ENCODE measurements at places on chromosomes 5 and 9.

DNA sequence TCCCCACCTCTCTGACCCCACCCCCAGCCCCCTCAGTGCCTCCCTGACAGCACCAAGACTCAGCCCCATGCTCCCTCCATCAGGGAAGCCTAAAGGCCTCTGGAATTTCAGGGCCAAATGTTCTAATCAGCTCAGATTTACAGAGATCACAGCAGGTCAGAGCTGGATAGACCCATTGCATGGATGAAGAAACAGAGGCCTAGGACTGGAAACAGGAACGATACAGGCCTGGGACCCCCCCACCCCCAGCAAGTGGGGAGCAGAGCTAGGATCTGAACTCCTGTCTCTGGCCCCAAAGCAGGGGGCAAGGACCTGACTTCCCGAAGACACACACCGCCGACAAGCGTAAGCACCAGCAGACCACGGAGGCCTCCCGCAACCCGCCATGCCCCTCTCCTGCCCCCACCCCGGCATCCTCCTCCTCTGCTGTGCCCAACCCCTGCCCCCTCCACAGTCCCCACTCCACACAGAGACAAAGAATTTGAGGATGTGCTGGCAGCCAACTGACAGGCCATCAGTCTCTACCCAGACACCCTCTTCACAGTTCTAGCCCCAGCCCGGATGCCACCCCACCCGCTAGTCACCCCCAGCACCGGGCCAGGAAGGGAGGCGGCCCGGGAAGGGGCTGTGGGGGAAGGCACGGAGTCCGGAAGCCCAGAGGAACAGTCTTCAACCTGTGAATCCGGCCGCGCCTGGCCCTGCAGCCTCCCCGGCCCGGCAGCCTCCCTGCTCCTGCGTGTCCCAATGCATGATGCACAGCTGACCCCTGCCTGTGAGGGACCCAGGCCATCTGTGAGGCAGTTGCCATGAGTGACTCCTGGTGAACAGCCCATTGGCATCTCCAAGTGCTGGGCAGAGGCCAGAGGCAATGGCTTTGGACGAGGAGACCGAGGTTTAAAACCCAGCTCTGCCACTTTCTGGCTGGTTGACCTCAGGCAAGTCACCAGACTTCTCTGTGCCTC, 31.3 kb downstream of the NDUFA8 start:
- no peak for DNase-seq

GRCh38 chr9:112367465-112367864, 12.4 kb upstream of the HSDL2 start:
- DNase-seq, result no peak

- no peak for DNase-seq
Measured at GRCh38 chr5:68834491-68834981, 259.3 kb upstream of the SLC30A5 start.

- no peak for DNase-seq
Measured at GRCh38 chr5:4777435-4777834, 362.7 kb upstream of the ADAMTS16 start.

DNA sequence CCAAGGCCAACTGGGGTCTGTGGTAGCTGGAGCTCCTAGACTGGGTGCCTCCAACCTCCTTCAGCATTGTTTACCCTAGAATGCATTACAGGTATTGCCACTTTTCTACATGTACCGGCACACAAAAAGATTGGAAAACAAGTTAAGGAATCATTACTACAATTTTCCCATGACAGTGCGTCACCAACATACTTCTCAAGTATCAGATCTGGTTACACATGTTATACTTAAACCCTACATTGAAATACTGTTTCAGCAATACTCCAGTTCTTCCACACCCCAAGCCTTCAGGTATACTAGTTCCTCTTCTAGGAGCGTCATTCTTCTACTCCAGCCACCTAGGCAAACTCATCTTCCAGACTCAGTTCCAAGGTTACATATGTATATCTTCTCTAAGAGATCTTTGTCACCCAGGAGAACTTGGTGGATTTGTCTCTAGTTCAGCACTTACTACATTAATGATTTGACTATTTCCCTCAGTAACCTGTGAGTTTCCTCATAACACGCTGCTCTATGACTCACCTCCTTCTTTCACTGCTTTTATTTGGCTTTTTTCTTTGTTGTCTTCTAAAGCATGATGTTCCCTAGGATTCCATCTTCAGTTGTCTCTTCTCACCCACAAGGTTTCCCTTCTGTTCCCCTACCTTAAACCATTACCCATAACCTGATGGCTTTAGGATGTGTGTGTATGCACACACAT, 217.0 kb downstream of the AP3B1 start:
- no peak for DNase-seq

- DNase-seq, result no peak
Measured at GRCh38 chr5:174505621-174506020, 218.8 kb upstream of the MSX2 start.

GRCh38 chr5:149916334-149917072, 28.1 kb downstream of the PDE6A start:
- no peak for DNase-seq

- no peak for DNase-seq
Measured at GRCh38 chr5:92364986-92365550, 982.0 kb upstream of the ARRDC3 start.

GRCh38 chr9:133368249-133368881, 7.5 kb downstream of the SURF4 start:
- DNase-seq, result no peak

GRCh38 chr5:96297867-96298266, 135.2 kb downstream of the PCSK1 start:
- no peak for DNase-seq

- no peak for DNase-seq
Measured at GRCh38 chr5:136206361-136206760, 13.4 kb upstream of the SMIM32 start.

DNA sequence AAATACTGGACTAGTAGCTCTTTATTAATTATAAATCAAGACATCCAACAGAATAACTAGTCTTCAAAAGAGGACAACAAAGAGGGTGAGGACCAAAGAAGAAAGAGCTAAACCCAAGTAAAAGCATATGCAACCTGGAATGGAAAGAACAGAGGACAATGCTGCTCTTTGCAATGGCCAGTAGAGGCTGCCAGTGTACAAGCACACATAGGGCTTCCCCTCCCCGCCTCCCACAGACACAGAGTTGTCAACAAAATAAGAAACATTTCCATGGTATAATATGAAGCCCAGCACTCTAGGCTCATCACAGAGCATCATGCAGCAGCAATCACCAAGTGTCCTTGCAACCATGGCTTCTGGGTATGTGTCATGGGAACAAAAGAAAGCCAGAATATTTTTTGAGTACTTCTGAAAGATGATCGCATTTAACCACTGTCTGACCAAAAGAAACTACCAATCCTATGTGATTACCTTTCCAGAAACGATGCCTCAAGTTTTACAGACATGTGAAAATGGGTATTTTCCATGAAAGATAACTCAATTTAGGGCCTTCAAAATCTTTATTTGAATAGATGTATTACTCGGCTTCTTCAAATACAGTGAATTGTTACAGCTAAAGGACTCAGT, 58.1 kb downstream of the RFX3 start:
- DNase-seq, result peak; percentile 15

- DNase-seq, result no peak
Measured at GRCh38 chr5:173075137-173075843, 19.1 kb downstream of the CREBRF start.

- DNase-seq, result peak; percentile 69
Measured at GRCh38 chr9:95796029-95796428, 79.5 kb upstream of the ERCC6L2 start.

DNA sequence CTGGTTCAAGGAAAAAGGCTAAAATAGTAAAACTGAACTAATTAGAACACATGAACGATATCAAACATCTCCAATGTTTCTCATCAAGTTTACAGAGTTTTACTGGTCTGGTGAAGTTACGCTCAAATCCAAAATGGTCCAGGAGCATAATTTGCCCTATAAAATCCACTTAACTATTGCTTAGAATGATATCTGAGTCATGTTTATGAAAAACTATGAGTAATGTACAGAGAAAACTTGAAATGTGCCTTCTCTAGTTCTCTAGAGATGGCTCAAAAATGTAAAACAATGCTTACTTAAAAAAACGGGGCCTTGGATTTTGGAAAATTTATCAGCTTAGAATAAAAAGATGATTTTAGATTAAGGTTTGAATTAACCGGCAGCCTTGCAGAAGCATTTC, 108.1 kb downstream of the FBXW11 start:
- DNase-seq, result no peak

DNA sequence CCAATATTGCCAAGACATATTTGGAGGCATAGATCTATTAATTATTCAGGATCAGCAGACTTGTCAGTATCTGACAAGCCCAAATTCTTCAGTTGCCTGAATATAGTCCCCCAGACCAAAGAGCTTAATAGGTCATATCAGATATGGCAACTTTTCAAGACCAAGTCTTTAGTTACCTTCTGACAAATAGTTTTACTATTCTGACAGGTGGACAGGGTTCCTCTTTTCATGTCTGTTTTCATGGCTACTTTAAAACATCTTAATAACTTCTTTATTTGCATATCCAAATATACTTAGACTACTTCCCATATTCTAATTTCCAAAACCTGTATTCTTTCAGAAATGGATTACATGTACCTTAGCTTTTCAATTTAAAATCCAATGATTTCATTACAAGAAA, 65.4 kb downstream of the AUH start:
- DNase-seq, result no peak

DNA sequence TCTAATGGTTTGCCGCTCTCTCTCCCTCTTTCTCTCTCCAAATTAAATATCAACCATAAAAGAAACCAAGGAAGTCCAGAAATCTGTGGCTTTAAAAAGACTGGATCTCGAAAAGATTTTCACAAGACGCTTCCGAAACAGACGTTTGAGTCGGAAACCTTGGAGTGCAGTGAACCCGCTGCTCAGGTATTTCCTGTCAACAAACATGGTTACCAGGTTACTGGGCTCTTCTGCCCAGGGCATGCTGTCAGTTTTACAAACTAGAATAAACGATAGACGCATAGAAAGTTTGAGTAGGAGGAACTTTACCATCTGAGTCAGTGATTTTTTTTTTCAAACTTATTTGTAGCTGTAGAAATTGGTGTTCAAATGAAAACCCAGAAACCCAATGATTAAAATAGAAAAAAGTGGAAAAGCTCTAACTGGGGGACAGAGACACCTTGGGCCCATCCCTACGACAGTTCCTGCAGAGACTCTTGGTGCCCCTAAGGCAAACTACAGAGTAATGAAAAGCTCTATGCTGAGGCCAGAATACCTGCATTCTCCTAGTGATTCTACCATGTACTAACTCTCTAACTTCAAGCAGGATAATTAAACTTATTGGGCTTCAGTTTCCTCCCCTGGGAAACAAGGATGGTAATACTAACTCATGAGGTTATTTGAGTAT, 90.0 kb downstream of the DOCK8 start:
- no peak for DNase-seq

GRCh38 chr5:13708432-13708831, 236.1 kb downstream of the DNAH5 start:
- no peak for DNase-seq

- DNase-seq, result no peak
Measured at GRCh38 chr5:94154672-94155071, 413.3 kb upstream of the POU5F2 start.

- no peak for DNase-seq
Measured at GRCh38 chr5:1933364-1934055, 50.8 kb upstream of the IRX4 start.

DNA sequence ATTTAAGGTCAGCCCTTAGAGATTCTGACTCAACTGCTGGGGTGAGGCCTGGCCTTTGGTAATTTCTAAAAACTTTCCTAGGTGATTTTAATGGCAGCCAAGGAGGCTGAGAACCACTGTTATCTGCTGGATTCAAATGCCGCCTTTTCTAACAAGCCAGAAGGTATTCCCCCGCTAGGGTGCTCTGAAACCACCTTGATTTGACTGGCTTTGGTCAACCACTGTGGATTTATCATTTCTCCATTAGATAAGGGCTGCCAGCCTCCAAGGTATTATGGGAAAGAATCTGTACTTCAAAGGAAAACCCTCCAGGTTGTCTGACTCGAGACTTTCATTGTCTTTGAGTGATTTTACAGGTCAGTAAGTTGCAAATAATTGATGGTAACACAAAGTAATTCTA, 4.3 kb downstream of the ANXA6 start:
- no peak for DNase-seq

DNA sequence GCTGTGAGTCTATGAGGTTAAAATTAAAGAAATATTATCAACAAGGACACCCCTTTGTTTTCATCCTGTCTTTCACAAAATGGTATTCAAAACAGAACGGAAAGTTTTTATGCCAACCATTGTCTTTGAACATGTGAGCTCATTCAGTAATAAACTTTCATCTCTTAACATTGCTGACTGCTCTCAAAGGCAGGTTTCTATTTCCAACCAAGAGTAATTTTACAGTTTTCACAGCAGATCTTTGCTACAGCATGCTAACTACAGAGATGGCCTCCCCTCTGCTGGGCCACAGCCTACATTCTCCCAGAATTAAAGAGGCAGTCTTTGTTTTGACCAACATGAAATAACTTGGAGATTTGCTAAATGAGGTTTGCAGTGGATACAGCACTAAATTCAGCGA, 101.5 kb downstream of the DMRT2 start:
- no peak for DNase-seq

DNA sequence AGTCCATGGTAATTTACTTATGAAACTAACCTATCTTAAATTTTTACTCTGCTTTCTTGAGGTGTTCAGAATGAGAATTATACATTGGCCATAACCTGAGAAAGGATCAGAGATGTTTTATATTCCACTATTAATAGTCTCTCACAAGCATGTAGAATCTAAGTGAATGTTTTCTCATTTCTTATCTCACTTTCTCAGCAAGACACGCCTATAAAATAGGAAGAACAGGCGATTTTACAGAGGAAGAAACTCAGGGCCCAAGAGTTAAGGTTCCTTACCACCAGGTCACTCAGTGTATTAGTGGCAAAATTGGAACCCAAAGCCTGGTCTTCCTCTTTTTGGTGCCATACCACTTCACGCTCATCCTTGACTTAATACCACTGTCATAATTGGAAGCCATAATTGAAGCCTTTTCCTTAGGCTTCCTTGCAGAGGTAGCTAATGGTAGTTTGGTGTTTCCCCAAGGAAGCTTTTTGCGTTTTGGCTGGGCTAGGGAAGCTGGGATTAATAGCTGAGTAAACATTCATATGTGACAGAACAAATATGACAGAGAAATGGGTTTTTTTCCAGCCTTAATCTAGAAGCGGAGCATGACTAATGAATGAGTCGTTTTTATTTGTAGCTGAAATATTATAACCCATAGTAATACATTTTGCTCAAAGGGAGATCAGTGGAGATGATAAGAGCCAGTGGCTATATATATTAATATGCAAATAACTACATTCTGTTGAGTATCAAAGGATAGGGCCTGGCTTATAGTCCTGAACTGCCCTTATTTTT, 16.9 kb downstream of the HMGXB3 start:
- DNase-seq, result no peak

- DNase-seq, result no peak
Measured at GRCh38 chr5:177130211-177131018, 3.2 kb upstream of the NSD1 start.

DNA sequence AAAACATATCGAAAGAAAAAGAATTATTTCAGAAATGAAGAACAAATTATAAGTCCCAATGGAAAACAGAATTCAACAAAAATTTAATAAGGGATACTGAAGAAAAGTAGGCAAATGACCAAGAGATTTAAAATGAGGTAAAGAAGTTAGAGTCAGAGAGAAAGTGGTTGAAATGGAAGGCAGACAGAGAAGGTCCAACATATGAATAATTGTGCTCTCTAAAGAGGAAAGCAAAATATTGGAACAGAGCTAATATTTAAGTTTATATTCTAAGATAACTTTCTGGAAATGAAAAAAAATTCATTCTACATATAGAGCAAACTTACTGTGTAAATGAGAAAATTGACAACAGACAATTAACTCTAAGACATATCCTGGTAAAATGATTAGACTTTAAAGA, 94.1 kb downstream of the PTCH1 start:
- no peak for DNase-seq

- peak; percentile 74 for DNase-seq
Measured at GRCh38 chr9:127970401-127971313, 10.1 kb downstream of the EEIG1 start.

Data from NCI-H510A (cell line).